ENCODE measurements at places on chromosomes 16 and 17. TPM values are rescaled to one million over a fixed set of nuclear protein-coding genes. Genes with fewer than 3 reads are reported as not detected.

- DNase-seq: no peak
These were observed 2.6 kb downstream of the DUS1L start for GRCh38 chr17:82062984-82063368.

DNA sequence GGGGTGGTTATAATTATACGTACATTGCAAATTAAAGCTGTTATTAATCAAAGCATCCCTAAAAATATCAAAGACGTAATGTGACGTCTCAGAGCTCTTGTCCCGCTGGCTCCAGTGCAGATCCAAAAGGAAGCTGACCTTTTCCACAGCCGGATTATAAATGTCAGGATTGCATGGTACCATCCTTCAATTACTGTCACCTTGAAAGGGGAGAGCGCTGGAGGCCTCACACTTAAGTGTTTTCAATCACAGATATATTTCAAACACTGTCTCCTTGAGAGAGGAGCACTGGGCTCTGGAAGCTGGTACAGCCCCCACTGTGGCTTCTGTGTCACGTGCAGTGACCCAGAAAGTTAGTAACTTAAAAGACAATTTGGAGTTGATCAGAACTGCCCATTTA lies 94.2 kb downstream of the AIPL1 start:
- no peak for DNase-seq

GRCh38 chr17:72735592-72735991 lies 356.9 kb downstream of the SLC39A11 start:
- peak; percentile 24 for DNase-seq

DNA sequence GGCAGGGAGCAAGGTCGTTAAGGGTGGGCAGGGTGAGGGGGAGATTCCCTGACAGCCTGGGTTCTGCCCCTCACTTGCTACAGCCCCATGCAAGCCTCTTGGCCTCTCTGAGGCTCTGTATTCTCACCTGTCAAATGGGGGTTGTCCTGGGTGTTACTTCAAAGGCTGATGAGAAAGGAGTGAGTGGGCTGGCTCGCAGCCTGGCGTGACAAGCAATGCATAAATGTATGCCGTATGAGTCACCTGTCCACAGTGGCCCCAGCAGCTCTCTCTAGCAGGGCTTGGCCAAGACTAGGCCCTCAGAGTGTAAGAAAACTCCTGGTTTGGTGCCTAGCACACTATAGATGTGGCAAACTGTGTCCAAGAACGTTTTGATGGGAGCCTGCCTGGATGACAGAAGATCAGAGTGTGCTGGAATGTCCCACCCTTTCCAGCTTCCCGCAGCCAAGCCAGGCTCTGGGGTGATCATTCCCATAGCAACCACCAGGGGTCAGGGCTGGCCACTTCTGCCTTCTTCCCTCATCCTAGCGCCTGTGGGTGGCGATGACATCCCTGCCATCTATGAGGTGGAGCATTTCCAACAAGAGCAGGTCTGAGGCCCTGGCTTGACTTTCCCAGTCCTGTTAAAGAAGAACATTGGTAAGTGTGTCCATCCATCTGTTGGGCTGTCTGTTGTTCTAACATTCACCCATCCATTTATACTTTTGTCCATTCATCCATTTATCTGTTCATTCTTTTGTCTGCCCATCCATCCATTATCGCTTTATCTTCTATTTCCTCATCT lies 37.2 kb upstream of the ADGRG1 start:
- peak; percentile 92 for DNase-seq

DNA sequence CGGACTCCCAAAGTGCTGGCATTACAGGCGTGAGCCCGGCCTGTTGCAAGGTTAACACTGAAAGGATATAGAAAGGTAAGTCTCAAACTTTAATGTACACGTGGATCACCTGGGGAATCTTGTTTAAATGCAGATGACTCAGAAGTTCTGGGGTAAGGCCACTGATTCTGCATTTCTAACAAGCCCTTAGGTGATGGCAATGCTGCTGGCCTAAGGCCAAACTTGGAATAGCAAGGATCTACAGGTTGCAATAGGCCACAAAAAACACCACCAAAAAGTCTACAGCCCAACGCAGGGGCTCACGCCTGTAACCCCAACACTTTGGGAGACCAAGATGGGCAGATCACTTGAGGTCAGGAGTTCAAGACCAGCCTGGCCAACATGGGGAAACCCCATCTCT lies 4.2 kb downstream of the CMTM4 start:
- DNase-seq: no peak

- DNase-seq: no peak
These were observed 13.5 kb upstream of the CIBAR2 start for GRCh38 chr16:85125570-85126393.

DNA sequence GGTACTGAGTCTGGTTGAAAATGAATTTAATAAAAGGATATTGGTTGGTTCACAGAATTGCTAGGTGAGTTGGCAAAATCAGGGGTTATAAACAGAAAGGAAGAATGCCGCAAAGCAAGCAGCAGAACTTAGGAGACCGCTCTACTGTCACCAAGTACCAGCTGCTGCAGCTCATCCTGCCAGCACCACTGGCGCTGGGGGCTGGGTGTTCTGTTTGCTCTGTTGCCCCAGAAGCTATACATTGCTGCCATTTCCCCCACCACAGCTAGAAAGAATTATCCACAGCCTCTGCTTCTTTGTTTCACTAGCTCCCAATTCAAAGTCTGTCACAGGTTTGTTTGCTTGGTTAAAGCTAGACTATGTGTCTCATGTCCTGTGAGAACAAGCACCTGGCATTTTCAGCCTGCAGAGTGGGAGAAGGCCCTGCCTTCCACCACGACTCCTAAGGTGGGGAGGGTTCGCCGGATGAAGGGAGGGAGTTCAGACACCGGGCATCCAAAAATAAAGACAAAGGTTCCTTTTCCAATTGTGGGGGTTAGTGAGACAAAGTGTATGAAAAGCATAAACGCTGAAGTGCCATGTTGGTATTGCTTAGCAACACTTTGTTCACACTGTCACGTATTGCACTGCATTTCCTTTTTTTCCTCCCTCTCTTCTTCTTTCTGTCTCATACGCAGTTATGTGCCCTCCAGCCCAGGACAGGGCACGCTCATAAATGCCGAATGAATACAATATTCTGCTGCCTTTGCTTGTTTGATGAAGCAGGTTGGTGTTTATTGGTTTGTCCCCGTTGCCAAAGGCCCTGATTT lies 9.6 kb upstream of the CPD start:
- DNase-seq: no peak

DNA sequence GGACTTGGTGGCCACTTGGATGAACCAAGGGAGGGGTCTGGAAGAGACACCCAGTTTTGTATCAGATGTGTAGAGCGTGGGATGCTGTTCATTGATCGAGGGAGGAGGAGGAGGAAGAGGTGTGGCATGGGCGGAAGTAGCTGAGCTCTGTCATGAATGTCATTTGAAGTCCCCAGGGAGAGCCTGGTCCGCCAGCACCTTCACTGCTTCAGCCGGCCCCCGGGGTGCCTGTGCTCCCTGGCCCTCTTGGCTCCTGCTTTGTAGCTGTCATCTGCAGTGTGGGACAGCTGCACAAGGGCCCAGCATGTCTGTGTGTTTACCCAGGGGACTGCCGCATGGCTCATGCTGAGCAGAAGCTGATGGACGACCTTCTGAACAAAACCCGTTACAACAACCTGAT lies 75.4 kb upstream of the RBL2 start:
- no peak for DNase-seq

- peak; percentile 86 for DNase-seq
These were observed 140.2 kb upstream of the ADAMTS18 start for GRCh38 chr16:77574867-77575624.

- DNase-seq: no peak
These were observed 2180.1 kb downstream of the TP53TG3F start for GRCh38 chr16:35639233-35640205.

- DNase-seq: no peak
These were observed 71.5 kb downstream of the WWP2 start for GRCh38 chr16:69833357-69834282.

The G6PC1 gene
- total RNA-seq: not detected

The SYNGR3 gene
- 0.33 TPM for total RNA-seq

The KARS1 gene
- 67.6 TPM for total RNA-seq

The ZNF750 gene
- not detected for total RNA-seq

The TMEM219 gene
- total RNA-seq: 80.9 TPM

The OR1E2 gene
- not detected for total RNA-seq
